ENCODE measurements at places on chromosomes 3 and 15. TPM values are rescaled to one million over a fixed set of nuclear protein-coding genes. Genes with fewer than 3 reads are reported as not detected.

Gene SSUH2
- total RNA-seq = 1.2 TPM

- H3K27ac ChIP-seq = no peak overlapping the region
- no peak for DNase-seq
- no peak overlapping the region for H3K4me3 ChIP-seq
- no peaks in the 10 kb centered on the region for H3K27me3 ChIP-seq
- H3K4me1 ChIP-seq = peaks cover 8% of the 10 kb centered on the region
- H3K36me3 ChIP-seq = peaks cover 22% of the 10 kb centered on the region
Observed at GRCh38 chr3:53243165-53243564, 12.7 kb downstream of the TKT start.

GRCh38 chr3:197592361-197593045 lies 36.7 kb upstream of the BDH1 start:
- H3K27me3 ChIP-seq = no peaks in the 10 kb centered on the region
- no peak for DNase-seq
- no peaks in the 10 kb centered on the region for H3K4me1 ChIP-seq
- H3K4me3 ChIP-seq = no peak overlapping the region

Gene TERC
- 5.5 TPM for total RNA-seq

Gene CHL1
- total RNA-seq = 7.5 TPM

- no peak for DNase-seq
- H3K36me3 ChIP-seq = no peaks in the 10 kb centered on the region
- H3K27me3 ChIP-seq = no peaks in the 10 kb centered on the region
- H3K4me1 ChIP-seq = peaks cover 7% of the 10 kb centered on the region
- no peak overlapping the region for H3K4me3 ChIP-seq
Observed at GRCh38 chr3:141392416-141392815, 24.1 kb downstream of the ZBTB38 start.

DNA sequence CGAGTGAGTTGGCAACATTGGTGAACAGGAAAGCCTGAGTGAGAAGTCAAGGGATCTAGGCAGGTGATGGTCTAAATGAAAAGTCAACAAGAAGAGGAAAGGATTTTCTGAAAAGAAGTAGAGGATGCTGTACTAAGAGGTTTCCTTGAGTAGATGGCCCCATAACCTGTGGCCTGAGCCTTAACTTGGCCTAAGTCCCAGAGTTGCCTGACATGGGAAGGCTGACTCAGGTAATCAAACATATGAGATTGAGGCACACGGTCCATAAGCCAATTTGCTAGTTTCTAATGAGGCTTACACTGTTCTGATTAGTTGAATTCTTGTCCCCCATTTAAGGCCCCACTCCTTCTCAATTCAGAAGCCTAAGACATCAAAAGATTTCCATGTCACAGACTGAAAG lies 262.5 kb upstream of the LMCD1 start:
- no peaks in the 10 kb centered on the region for H3K36me3 ChIP-seq
- no peak for DNase-seq
- no peaks in the 10 kb centered on the region for H3K4me1 ChIP-seq
- no peaks in the 10 kb centered on the region for H3K27me3 ChIP-seq
- no peak overlapping the region for H3K4me3 ChIP-seq

DNA sequence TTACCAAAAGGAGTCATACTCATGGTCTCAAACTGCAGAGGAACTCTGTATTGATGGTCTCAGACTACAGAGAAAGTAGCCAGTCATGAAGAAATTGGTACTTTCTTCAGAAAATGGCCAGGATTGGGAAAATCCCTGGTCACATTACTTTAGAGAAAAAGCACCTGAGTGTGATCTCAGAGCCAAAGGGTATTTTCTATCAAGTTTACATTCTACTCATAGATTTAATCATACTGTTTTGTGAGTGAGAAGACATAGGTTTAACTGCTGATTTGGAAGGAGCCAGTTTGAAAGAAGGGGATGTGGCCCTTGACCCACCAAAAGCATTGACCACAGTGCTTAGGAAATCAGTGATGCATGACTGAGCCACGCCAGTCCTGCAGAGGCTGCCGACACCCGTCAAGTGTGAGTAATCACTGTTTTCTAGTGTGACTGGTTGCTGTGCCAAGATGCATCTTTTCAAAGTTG lies 203.6 kb downstream of the AKAP13 start:
- H3K27me3 ChIP-seq = no peaks in the 10 kb centered on the region
- H3K4me1 ChIP-seq = peaks cover 22% of the 10 kb centered on the region
- H3K36me3 ChIP-seq = no peaks in the 10 kb centered on the region

GRCh38 chr15:88299497-88299896 lies 43.0 kb upstream of the NTRK3 start:
- H3K36me3 ChIP-seq = no peaks in the 10 kb centered on the region
- no peaks in the 10 kb centered on the region for H3K27me3 ChIP-seq
- no peak overlapping the region for H3K4me3 ChIP-seq
- no peak for DNase-seq
- H3K4me1 ChIP-seq = no peaks in the 10 kb centered on the region

Measured in colonic mucosa (tissue), 4 donors.